GM04504 (cell line): ENCODE measurements at places on chromosomes 5 and 9.

DNA sequence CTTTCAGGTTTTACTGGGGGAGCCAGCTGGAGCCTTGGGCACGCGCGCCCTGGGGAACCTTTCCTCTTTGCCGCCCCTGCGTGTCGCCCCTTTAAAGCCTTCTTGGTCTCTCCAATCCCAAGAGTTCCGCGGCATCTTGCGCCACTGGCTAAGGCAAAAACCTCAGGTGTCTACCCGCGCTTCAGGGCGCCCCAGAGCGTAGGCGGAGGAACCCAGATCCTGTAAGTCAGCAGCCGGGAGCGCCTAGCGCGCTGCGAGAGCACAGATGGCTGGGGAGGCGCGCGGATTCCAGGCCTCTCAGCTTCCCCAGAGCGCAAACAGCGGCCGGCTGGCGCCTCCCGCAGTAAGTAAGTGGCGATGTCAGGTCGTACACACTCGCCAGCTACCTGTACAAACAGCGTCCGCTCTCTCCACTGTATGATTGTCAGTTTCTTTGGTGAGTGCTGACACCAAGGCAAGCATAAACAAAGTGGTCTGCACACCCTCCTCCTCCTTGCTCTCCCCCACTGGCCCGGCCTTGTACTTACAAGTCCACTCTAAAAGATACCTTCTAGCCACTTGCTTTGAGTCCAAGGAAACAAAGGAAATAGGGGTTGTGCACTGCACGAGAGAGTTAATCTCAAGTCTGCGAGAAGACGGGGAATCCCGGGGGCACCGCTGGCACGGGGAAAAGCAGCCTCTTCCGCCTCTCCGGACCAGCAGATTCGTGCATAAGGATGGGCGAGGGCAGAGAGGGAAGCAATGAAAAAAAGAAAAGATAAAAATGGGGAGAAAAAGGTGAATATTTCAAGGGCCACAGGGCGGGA, 2.9 kb downstream of the HTR1A start:
- no peak for DNase-seq

GRCh38 chr5:7828269-7828668, 22.7 kb downstream of the CFAP90 start:
- DNase-seq, result no peak

- DNase-seq, result no peak
Measured at GRCh38 chr5:112923148-112923917, 1.3 kb upstream of the REEP5 start.

DNA sequence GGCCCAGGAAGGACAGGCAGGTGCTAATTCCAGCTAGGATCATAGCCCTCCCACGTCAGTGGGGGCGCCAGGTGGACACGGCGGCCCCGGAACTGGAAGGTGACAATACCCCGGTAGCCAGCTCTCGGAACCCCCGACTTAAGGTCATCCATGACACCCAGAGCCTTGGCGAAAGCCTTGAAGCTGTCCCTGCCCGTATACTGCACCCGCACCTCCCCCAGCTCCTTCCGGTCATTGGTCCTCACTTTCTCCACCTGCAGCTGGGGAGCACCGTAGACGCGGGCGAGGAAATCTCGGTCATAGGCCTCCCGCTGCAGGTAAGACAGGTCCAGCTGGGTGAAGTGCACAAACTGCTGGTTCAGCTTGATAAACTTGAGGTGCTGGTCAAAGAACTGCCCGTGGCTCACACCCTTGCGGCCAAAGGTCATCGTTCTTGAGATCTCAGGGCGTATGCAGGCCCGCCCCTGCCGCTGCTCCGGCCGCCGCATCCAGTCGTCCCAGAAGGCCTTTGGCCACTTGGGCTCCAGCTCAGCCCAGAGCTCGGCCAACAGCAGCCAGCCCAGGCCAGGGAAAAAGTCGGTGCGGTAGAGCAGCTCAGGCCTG, 10.9 kb downstream of the MGAT1 start:
- no peak for DNase-seq

GRCh38 chr5:15026011-15026893, 154.7 kb upstream of the ANKH start:
- DNase-seq, result no peak

DNA sequence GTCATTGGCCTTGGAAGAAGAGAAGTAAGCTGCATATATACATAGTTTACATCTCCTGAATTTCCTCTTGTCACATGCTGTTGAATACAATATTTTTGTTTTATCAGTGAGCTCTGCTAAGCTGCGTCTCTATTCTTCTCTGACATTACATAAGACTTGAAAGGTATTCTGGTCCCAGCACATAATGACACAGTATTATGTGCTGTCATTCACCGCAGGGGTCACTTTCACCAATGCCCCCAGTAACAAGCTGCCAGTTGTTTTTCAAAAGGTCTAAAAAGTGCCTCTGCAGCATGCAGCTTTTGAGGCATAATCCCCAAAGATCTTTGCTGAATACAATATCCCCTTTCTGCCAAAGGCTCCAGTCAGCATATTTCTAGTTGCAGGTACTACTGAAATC, 349.0 kb upstream of the FAM174A start:
- DNase-seq, result no peak

DNA sequence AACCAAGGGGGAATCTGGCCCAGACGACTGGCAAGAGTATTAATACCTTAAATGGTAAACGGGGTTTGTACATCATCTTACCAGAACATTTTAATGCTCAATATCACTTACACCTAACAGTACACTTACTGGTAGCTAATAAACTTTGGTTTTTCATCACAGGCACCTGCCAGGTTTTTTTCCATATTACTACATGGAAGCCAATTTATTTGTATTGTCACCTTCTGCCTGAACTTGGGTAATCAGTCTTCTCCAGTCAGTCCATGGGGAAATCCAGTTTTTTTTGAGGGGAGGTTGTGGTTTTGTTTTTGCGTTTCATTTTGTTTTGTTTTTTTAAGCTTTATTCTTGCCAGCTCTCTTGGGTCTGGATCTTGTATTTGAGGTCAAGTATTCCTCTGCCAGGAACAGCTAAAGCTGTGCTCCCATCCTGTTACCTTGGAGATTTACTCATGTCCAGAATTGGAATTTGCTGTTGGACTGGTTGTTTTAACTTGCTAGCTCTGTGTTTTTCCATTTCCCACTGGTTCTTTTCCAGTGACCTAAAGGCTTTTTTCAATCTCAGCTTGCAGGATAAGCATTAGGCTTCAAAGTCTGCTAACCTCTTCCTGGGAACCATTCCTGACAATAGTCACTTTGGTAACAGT, 11.1 kb upstream of the NADK2 start:
- no peak for DNase-seq

GRCh38 chr5:119327018-119327417, 28.8 kb upstream of the TNFAIP8 start:
- no peak for DNase-seq

DNA sequence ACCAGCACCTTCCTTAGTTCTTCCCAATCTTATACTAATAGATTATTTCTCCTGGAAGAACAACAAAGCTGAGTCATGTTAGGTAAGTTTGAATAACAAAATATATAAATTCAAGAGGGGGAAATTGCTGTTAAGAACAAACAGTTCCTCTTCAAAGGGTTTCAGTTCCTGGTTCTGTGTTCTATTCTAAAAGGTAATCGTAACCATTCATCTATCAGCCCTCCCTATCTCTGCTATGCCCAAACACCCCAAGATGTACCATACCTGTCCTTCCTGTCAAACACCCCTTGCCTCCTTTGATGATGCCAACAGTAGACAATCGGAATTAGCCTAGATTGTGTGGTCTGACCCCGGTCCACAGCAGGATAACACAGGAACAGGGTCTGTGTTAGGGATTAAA, 4.2 kb upstream of the RNF180 start:
- DNase-seq, result no peak

- DNase-seq, result no peak
Measured at GRCh38 chr5:108670591-108671289, 77.0 kb upstream of the FER start.

GRCh38 chr5:173239233-173239593, 4.2 kb upstream of the NKX2-5 start:
- DNase-seq, result no peak

DNA sequence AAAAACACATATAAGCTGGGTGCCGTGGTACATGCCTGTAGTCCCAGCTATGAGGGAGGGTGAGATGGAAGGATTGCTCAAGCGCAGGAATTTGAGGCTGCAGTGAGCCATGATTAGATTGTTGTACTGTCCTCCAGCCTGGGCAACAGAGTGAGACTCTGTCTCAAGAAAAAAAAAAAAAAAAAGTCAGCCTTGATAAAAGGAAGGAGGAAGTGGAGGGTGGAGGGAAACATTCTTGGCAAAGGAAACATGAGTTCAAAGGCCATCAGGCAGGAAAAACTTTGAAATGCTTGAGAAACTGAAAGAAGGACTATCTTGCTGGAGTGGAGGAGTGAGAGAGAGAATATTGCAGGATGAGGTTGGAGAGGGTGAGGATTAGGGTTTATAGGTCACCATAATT, 18.3 kb upstream of the ANKHD1 start:
- DNase-seq, result no peak

DNA sequence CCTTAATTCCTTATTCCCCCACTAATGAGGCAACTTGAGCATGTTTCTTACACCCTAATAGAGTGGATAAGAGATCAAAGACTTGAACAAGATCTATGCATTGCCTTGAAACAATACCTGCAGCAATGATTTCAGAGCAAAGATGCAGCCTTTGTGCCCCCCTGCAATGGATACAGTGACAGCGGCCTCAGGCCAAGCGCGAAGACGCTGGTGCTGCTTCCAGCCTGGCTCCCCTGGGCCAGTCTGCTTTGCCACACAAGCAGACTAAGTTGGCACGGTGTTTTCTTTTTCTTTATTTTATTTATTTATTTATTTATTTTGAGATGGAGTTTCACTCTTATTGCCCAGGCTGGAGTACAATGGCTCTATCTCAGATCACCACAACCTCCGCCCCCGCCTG, 179.8 kb upstream of the S1PR3 start:
- DNase-seq, result no peak

DNA sequence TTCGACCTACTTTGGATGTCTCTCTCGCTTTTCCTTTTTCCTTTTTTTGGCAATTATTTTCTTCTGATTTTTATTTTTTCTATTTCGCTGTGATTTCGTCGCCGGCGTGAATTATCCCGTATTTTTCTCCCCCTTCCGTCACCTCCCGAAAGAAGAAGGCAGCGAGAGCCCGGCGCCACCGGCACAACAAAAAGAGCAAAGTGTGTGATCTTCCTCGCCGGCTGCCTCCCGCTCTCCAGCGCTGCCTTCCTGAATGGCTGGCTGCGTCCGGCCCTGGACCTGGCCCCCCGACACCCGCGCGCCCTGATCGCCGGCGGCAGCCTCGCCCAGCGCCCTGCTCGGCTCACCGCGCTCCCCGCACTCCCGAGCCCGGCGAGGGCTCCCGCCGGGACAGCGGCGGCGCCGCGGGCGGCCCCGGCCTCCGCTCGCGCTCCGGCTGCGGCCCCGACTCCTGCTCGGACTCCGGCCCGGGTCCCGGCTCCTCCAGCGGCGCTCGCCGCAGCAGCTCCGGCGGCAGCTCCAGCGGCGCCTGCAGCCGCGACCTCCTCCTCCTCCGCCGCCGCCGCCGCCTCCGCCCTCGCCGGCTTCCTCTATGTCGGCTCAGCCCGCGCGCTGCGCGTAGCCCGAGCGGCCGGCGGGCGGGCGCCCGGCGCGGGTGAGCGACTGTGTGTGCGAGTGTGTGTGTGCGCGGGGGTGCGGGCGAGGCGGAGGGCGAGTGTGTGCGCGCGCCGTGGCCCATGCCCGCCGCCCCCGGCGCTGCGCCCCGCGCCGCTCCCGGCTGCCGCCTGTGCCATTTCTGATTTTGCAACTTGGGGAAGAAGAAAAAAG, 960 bp downstream of the NR2F1 start:
- no peak for DNase-seq

DNA sequence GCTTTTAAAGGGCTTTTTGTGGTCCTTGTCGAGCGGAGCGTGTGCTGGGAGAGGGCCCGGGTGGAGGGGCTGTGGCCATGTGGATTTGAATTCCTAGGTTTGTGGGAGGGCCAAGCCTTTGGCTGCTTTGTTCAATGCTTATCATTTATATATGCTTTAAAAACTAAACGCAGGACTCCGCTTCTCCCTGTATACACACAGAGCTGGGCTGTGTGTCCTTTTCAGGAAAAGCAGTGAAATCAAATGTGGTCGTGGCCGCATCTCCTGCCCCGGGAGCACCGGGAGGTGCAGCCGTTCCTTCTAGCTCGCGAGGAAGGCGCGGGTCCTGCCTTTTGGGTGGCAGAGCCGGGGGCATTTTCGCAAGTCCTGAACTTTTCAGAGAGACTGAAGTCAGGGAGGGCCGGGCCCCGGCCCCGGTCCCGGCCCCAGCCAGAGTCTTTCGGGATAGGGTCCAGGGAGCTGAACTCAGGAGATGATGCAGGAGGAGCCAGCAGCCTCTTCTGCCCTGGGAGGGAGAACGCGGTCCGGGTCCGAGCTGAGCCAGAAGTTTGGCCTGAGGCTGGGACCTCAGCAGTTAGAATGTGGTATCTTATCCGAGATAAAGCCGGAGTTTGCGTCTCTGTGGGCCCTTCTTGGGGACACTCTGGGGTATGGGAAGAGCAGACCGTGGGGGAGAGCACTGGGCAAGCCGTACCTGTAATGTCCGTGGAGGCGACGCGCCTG, 158.8 kb downstream of the C9orf152 start:
- DNase-seq, result no peak

- no peak for DNase-seq
Measured at GRCh38 chr5:143605403-143606005, 202.0 kb upstream of the NR3C1 start.

DNA sequence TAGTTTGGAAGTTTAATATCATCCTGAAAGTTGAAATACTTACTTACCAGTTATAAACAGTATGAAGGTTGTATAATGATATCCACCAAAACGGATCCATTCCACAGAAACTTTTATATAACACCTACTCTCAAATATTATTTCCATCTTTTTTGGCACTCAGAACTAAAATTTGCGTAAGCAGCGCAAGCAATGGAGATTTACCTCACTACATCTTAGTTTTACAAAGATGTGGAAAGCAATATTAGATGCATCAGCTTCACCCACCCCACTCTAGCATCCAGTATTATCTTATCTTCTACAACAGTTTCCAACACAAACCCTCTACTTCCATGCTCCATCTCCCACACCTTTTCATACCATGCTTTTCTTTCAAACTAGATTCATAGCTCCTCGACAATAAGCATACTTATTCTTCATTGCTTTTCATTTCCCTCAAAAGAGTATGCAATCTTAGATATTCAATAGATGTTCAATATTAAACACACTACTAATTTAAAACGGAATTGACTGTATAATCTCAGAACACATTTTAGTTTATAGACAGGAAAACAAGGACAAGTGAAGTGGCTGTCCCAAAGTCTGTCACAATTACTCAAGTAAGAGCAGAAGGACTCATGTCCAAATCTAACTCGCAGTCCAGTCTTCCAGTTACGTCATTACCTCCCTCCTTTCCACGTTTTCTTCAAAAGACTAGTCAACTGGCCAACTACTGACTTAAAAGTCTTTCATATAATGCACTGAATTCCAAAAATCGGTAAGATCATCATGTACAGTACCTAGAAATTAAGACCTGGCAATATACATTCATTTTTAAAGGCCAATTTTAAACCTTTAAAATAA, 2.2 kb downstream of the PPP2CA start:
- DNase-seq, result no peak

- DNase-seq, result no peak
Measured at GRCh38 chr9:21682381-21682780, 120.1 kb upstream of the MTAP start.
